ENCODE measurements at places on chromosomes 2 and 18.

- no peak for DNase-seq
These were observed 129.0 kb upstream of the ACVR2A start for GRCh38 chr2:147715807-147716206.

DNA sequence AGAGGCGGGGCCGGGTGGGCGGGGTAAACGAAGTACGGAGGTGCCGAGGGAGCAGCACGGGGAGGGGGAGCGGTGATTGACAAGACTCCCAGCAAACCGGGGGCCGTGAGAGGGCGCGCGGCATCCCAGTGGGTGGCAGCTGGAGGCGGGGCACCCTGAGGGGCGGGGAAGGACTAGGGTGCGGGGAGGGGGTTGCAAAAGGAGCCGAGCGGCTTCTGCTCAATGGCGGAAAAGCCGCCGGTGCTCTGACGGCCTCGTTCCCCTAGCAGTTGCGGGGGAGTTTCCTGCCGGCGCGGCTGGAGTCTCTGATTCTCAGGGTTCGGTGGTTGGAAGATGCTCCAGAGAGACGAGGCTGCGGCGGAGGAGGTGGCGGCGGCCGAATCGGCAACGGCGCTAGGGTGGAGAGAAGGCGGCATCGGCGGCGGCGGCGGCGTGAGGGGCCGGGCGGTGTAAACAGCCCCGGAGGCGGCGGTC, at the start of gene PPM1B:
PPM1B (plus strand) TSS at position 195 of the 474 bp plus-strand sequence. CDS start 32,325 bp downstream, outside the sequence.
- peak; percentile 100 for DNase-seq

- DNase-seq = no peak
These were observed 102.2 kb upstream of the TAF1B start for GRCh38 chr2:9741110-9741509.

DNA sequence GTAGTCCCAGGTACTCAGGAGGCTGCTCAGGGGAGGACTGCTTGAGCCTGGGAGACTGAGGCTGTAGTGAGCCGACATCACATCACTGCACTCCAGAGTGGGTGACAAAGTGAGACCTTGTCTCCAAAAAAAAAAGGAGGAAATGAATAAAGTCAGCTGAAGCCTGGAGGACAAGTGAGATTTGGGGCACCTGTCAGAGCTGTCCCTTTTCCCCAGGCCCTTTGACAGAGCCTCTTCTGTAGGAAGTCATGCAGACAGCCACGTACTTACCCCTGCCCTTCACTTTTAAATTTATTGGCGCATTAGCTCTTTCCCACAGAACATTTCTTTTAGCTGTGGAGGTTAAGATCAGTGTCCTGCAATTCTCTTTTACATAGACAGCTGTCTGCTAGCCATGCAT, 151.0 kb upstream of the DNMT3A start:
- no peak for DNase-seq

All from spleen (tissue), 13 donors.